NT2/D1 (cell line): ENCODE measurements at places on chromosomes 7 and 10.

DNA sequence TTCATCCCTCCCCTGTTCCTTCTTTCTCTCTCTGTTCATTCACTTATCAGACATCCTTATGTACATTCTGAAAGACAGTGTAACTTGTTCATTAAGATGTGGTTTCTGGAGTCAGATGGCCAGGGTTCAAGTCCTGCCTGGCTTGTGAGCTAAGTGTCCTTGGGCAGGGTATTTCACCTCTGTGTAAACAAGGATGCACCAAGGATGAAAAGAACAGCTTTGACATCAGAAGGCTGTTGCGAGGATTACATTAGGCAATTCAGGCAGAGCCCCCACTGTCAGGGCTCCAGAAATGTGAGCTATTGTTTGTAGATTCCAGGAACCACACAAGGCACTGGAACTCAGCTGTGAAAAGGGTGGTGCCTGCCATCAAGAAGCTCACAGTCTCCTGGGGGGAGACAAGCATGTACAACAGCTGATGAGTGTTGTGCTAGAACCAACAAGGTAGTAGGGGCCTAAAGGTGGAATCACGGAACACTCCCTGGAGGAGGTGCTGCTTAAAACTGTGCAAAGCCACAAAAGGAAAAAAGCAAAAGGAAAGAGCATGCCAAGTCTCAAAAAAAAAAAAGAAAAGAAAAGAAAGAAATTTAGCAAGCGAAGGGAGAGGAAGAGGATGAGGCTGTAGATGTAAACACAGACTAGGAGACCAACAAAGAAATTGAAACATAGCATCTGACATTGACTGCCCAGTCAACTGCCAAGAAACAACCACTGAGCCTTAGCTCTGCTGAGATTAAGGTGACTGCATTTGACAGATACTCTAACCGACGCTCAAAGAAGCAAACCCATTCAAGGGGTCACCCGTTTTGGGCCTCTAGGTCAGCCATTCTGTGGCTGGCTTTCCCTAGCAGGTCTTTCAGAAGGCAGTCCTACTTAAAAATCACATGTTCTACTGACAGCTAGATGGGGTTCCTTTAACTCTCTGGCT lies 12.5 kb downstream of the PDLIM1 start:
- DNase-seq = no peak

- DNase-seq = no peak
Observed at GRCh38 chr10:74500026-74500704, 326.2 kb upstream of the KAT6B start.

GRCh38 chr10:20769481-20769880 lies 127.6 kb downstream of the NEBL start:
- no peak for DNase-seq

GRCh38 chr10:62839590-62839989 lies 23.4 kb upstream of the EGR2 start:
- no peak for DNase-seq

DNA sequence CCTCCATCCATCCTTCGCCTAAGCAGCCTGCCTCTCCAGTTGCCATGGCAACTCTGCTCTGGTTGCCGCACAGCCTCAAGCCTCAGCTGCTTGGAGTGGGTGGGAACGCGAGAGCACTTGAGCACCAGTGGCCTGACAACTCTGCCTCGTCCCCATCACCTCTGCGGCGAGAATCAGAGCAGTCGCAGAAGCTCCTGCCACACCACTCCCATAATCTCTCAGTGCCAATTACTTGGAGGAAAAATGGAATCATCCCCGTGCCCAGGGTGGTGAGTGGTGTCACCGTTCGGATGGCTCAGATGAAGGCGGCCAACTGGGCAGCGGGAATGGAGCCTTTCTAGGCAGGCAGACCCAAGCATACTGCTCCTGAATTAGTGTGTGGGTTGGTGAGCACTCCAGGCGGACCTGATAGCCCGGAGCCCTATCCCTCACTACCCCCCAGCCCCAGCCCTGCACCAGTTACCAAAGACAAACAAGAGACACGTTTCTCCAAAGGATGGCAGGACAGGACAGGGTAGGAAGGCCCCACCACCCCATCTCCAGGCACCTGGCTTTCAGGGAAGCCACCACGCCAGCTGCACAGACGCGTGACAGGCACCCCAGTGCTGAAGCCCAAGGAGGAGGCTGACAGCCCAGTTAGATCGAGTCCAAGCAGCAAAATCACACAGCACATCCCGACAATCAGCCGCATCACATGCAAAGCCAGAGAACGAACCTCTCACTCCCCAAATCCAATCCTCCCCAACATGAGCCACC lies 335.4 kb downstream of the PTPRN2 start:
- no peak for DNase-seq

GRCh38 chr10:85124603-85125051 lies 796.2 kb downstream of the CCSER2 start:
- DNase-seq = no peak

DNA sequence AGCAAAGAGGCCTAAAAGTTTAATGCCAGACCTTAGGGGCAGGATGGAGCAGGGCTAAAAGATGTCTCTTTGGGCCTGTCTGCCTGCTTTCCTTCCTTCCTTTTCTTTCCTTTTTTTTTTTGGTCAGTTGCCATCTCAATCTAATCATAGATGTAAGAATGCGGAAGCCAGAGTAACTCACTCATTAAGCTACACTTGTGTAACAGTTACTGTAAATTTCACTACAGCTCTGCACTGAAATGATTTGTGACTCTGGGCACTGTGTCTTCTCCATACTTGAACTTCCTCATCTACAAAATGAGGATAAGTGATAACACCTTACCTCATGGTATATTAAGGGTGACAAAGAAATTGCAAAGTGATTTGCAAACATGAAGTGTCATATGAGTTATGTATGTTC lies 75.5 kb upstream of the AGK start:
- DNase-seq = no peak

GRCh38 chr7:144408121-144408520 lies 4.6 kb upstream of the NOBOX start:
- no peak for DNase-seq

GRCh38 chr10:71081912-71082311 lies 130.5 kb upstream of the UNC5B start:
- DNase-seq = no peak

GRCh38 chr10:26714415-26715136 lies 17.1 kb downstream of the PDSS1 start:
- no peak for DNase-seq

- DNase-seq = no peak
Observed at GRCh38 chr10:3828404-3829155, 43.6 kb upstream of the KLF6 start.

DNA sequence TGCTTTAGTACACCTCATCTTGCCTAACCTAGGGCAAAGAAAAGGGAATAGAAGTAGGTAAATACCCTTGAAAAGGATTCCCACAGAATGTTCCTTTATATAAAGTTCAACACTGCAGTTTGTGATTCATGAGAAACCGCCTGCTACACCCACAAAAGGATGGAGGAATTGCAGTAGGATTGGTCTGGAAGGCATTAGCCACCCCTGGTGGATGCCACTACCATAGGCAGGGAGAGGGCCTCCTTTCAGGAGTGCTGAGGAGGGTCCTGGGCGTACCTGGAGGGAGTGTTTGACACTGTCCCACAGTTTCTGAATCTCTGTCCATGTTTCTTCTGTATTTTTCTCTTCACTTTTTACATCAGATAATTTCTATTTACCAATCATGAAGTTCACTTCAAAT lies 221.8 kb upstream of the TMEM72 start:
- no peak for DNase-seq

DNA sequence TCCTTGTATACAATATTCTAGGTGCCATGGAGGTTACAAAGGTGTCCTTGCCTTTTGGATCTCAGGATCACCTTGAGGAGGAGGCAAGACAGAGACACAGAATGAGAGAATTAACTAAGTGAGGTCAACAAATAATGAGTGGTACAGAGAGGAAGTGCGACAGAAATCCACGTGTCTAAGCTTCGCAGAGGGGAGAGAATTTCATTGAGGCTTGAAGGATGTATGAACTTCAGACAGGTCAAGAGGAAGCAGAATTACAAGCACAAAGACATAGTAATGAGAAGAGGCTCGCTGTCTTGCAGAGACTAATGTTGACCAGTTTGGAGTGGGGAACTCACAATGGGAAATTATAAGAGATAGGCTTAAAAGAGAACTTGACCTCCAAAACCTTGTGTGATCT lies 308.7 kb downstream of the FRMD4A start:
- no peak for DNase-seq

DNA sequence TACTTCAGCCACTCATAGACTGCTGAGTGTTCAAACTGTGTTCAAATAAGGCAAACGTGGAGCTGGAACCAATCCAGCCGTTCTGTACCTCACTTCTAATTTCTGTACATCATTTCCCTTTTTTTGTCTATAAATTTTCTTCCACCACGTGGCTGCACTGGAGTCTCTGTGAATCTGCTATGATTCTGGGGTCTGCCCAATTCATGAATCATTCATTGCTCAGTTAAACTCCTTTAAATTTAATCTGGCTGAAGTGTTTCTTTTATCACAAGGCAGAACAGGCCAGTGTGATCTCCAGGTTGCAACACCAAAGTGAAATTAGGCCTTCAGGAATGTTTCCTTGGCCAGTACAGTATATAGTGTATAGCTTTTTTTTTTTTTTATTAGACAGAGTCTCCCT lies 53.5 kb downstream of the DNAJC12 start:
- no peak for DNase-seq

DNA sequence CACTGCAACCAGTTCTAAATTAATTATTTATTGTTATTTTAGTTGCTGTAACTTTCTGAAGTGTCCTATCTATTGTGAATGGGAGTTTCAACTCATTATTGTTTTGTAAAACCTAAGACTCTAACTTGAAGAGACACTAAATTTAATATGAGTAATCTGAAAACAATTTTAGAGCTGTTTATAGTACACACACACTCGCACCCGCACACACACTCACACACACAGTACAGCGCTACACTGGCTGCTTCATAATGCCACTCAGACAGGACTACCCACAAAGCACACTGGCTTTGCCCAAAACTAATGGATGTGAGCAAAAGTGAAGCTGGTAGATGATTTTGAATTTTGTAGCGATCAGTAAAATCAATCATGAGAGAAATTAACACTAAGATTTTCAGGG lies 238.9 kb upstream of the ETV1 start:
- no peak for DNase-seq

DNA sequence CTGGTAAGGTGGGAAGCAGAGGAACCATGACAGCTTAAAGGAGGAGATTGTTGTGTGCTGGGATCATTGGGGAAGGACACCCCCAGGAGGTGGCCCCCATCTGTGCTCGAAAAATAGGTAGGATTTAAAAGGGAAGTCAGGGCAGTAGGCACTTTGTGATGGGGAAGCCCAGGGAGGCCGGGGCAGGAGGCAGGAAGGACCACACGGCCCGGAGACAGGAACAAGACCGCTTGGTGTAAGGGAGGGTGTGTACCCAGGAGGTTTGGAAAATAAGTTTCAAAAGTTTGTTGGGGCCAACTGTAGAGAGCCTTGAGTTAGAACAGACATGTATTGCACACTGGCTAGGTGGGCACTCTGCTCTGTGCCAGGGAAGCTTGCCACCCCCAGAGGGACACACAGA lies 20.7 kb downstream of the ZNF467 start:
- DNase-seq = no peak

GRCh38 chr10:43253461-43254198 lies 13.2 kb downstream of the RASGEF1A start:
- no peak for DNase-seq

DNA sequence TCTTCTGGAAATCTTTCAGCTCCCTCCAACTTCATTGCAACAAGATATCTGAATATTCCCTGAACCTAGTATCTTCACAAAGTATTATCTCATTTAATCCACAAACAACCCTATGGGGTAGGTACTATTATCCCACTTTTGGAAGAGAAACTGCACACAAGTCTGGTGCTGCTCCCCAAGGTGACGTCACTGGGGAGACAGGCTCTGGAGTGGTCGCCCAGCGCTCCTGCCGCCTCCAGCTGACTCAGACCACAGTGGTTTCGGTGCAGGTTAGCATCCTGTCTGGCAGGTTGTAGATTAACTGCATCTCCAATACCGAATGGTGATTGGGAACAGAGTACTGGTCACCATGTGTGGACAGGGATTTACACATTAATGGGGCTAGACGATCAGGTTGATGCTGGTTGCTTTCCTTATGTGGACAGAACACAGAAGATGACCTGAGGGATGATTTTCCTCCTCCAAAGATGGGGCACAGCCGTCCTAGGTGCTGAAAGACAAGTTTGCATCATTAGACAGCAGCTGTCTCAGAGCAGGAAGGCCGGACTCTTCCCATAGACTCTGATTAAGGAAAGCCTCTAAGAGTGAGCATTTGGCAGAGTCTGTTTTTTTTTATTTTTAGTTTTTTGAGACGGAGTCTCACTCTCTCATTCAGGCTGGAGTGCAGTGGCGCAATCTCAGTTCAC lies 128.6 kb downstream of the TRRAP start:
- no peak for DNase-seq

DNA sequence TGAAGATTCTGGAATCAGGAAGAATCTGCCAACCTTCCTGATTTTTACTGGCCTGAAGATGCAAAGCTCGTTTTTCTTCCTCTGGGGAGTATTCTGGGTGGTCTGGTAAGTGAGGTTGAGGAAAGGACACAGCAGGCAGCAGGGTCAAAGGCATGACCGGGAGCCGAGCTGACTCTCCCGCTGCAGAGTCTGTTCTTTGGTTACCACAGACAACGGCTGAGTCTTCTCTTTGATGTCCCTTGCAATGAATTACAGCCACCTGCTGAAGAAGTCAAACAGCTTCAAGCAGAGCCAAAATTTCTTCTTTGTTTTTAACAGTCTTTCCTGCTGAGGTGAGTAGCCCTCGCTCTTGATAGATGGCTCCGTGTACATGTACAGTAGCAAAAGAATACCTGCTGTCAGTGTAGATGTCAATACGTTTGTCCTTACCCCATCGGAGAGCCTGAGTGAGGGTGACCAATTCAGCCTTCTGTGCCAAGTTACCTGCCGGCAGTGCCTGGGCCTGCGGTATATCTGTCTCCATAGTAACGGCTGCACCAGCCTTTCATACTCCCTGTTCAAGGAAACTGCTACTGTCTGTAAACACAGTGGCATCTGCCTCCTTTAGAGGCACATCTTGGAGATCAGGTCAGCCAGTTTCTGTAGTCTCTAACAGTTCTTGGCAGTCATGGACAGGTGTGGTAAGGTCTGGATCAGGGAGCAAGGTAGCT lies 76.4 kb downstream of the PRR15 start:
- no peak for DNase-seq

DNA sequence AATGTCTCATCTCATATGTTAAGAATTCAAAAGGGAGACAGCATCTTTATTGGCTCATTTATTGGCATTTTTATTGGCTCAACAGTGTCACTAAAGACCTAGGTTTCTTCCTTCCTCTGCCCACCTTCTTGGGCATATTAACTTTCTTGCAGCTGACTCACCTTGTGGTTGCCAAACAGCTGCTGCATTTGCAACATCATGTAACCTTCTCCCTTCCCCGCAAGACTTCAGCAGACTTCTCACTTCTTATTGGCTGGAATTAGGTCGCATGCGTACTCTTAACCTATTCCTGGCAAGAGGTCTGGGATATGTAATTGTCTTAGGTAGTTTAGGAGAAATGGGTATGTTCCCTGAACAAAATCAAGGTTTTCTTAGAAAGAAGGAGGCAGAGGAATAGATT lies 263.2 kb downstream of the POU6F2 start:
- DNase-seq = no peak

DNA sequence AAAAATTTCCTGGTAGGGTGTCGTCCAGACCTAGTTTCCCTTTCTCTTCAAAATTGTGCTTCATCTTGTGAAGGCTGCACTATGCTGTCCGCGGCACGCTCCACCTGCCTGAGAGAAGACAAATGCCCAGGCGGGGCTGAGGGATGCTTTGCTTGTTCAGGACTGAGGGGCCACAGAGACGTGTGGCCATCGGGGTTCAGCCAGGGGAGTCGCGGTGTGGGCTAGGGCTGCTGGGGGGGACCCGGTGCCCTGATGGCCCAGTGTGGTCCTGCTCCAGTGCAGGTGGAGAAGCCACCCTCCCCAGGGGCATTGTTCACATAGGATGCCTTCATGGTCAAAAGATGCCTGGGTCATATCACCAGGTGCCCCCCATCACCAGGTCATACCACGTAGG lies 107.8 kb upstream of the SHH start:
- DNase-seq = no peak
